ENCODE measurements at places on chromosomes 7 and 10.
A peak's percentile ranks its signal among the peaks of the same experiment; 100 is the strongest.

- no peak for DNase-seq
These were observed 4.8 kb upstream of the MTPAP start for GRCh38 chr10:30353851-30354250.

- DNase-seq = no peak
These were observed 168.3 kb upstream of the NPY start for GRCh38 chr7:24115661-24116060.

- no peak for DNase-seq
These were observed 4.1 kb downstream of the BLNK start for GRCh38 chr10:96267234-96267705.

DNA sequence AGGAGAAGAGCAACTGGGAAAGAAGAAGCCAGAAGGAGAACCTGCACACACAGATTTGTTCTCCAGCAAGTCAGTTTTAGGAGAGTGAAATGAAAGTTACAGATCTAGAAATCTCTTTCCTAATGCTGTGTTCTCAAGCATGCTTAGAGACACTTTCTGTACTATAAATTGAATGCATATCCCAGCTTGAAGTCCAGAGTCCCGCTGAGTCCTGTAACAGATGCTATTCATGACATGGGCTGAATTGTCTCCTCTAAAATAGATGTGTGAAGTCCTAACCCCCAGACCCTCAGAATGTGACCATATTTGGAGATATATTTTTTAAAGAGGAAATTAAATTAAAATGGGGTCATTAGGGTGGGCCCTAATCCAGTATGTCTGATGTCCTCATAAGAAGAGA, 46.9 kb upstream of the GJD4 start:
- DNase-seq = no peak

DNA sequence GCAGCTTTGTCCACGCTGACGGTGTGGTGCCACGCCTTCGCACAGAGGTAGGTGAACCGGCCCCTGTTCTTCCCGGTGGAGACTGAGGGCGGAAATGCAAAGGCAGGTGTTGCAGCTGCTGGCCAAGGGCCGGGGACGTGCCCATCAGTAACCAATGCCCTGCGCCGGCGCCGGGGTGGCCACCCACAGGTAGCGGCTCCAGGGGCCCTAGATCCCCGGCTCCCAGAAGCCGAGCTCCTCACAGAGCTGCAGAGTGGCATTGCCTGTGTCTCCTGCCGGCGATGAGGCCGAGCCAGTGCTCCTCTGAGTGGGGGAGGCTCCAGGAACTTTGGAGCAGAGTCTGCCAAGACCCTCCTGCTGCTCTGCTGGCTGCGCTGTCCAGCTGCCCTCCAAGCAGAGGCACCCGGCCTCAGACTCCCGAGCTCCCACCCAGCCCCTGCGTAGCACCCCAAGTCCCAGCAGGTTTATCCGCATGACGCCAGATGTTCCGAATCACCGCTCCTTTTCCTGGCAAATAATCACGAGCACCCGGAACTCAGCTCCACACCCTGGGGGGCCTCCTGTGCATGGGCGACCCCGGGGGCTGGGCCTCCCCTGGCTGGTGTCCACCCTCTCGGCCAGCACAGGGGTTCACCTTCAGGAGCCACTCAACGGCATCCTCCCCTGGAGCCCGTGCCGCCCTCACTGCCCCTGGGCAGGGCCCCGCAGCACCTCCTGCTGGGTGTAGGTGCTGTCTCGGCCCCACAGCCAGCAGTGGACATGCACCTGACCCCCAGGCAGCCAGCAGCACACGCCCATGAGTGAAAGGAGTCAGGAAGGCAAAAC, 22.1 kb downstream of the CFAP46 start:
- no peak for DNase-seq

DNA sequence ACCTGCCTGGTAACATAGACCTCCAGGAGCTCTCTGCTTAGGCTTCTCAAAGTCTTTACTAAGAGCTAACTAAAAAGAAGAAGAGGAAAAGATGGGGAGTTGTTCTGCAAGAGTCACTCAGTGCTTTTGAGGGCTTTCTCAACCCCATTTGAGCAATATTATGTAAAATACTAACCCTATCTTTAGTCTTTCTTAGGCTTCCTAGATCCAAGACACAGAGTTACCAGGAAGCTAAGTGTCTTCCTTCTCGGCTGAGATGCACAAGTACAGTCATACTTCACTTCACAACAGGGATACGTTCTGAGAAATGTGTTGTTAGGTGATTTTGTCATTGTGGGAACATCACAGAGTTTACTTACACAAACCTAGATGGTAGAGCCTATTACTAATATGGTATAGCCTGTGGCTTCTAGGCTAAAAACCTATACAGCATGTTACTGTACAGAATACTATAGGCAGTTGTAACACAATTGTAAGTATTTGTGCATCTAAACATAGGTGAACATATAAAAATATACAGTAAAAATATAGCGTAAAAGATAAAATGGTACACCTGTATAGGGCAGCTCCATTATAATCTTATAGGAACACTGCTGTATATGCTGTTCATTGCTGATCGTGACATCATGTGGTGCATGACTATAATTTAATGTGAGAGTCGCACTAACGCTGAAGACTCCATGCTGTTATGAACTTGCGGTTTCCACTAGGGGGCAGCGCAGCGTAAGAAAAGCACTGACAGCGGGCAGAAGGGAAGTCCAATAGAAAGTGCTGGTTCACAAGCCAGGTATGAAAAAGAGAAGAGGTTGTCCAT, 16.3 kb downstream of the ANKRD22 start:
- DNase-seq = peak; percentile 77

GRCh38 chr10:103086261-103086660, 106.8 kb downstream of the NT5C2 start:
- DNase-seq = no peak

DNA sequence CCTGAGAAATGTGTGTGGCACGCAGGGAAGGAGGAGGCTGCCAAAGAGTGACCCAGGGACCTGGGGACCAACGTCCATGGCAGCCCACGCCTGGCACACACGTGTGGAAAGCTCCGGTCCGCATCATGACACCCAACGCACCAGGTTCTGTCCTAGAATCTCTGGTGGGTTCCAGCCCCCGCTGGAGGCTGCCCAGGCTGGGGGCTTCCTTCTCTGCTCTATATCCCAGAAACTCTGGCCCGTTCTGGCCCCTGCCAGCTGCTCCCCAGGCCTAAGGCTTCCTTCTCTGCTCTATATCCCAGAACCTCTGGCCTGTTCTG, 261.8 kb downstream of the ELFN1 start:
- DNase-seq = no peak

- DNase-seq = no peak
These were observed 76.6 kb downstream of the TCF7L2 start for GRCh38 chr10:113026679-113027078.

DNA sequence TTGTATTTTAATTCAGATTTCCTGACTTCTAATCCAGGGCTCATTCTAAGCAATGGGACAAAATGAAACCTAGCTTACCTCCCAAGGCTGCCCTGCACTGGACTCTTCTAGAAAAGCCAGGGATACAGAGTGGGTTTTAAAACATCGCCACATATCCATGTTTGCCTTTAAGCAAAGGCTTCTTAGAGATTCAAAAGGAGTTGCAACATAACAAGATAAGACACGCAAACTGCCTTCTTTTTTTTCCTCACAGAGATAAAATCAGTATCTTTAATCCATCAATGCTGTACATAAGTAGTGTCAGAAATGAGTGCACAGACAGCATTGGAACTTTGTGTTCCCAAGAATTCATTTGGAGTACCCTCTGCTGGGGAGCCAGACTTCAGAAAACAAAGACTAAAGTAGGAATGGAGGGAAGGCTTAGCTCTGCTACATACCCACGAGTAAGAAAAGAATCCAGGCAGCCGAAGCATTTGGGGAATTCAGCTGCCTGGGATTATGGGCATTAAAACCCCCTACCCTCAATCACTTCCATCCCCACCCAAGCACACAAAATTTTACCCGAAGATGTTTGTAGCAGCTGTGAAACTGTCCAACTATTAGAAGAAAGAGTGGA, 427.8 kb downstream of the ARL4A start:
- no peak for DNase-seq

DNA sequence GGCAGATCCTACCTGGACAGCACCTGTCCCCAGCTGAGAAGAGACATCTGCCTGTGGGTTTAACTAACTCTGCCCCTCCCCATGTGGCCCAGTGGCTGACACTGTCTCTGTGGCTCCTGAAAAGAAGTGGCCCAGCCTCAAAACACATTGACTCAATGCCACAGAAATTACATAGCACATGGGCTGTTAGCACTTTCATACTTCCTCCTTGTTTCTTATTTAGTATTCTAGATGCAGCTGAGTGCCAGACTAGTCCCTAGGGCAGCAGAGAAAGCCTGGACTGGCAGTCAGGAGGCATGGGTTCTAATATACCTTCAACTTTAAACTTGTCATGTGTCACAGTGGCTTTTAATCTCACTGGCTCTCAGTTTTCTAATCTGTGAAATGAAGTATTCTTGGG, 171.0 kb downstream of the TRIL start:
- DNase-seq = no peak

- DNase-seq = no peak
These were observed 3.7 kb downstream of the GPR26 start for GRCh38 chr10:123669886-123670285.

GRCh38 chr10:96588616-96589419, 2.0 kb upstream of the TM9SF3 start:
- DNase-seq = no peak

DNA sequence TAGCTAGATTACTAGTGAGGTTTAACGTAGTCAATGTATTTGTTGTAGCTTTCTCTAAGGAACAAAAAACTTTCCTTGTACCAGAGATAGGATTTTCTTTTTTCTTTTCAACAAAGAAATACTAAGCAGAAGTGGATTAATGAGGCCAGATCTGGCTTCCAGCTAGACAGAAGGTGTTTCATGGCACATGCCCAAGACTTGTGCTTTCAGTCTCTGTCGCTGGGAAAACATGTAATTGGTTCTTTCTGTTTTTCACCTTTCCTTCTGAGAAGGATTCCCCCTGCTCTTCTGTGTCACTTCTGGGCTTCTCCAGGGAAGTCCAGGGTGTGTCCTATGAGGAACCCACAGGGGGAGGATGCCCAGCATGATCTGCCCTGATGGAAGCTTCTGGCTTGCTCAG, 492.2 kb downstream of the CCSER2 start:
- DNase-seq = no peak

DNA sequence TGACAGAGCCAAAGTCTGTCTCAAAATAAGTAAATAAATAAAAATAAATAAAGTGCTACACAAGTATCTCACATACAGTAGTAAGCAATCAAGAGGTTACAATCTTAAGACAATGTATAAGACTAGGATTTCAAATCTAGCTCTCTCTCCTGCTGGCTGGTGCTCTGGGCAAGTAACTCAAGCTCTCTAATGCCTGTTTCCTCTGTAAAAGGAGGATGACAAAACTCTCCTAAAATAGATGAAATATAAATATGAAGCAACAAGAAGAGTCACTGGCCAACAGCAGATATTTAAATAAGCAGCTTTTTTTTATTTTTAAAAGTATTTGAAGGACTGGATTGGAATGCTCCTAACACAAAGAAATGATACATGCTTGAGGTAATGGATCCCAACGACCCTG, 7.2 kb downstream of the SFMBT2 start:
- no peak for DNase-seq

DNA sequence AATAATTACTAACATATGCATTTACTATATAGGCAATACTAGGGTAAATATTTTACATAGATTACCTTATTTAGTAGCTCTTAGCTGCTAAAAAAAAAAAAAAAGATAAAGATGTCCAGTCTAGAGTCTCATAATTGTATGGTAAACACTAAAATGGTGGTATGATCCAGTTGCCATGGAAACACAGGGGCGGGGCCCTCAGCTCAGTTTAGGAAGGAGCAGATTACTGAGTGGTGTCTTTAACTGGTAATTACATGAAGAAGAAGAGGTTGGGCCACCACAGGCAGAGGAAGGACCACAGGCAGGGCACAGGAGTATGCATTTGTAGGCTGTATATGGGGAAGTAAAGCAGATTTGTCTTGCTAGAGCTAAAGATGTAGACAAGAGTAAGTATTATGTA, 43.7 kb downstream of the ITGB8 start:
- no peak for DNase-seq

DNA sequence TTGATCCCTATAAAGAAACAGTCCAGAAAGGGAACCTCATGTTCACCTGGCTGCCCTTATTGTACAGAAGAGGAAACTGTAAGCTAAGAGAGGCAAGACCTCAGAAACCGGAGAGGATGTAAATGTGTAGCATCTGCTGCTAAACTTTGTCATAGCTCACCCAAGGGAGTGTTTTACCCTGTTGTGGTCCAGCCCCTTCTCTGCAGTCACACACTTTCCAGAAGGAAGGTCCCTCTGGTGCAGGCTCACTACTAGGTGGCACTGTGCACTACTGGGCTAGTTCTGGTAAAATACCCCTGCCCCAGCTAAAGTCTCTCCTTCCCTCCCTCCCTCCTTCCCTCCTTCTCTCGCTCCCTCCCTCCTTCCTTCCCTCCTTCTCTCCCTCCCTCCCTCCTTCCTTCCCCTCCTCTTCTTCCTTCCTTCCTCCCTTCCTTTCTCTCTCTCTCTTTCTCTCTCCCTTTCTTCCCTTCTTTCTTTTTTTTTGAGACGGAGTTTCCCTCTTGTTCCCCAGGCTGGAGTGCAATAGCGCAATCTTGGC, 42.5 kb upstream of the LCOR start:
- DNase-seq = no peak

- no peak for DNase-seq
These were observed 48.4 kb downstream of the GATA3 start for GRCh38 chr10:8102708-8103401.

DNA sequence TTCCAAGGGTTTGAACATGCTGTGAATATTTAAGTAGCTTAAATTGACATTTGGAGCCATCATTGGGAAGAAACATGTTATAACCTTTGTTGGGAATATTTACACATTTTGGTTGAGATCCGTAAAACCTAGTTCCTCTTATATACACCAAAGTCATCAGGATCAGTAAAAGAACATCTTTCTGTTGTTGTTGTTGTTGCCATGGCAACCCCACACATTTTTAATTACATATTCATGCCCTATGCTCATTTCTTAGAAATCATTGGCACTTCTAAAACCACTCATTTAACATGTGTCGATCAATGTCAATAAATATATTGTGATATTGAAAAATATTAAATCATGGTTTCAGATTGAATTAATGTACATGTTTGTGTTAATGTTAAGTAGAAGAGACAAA, 122.6 kb downstream of the POU6F2 start:
- no peak for DNase-seq

GRCh38 chr7:66604198-66604597, 24.5 kb upstream of the KCTD7 start:
- DNase-seq = no peak

DNA sequence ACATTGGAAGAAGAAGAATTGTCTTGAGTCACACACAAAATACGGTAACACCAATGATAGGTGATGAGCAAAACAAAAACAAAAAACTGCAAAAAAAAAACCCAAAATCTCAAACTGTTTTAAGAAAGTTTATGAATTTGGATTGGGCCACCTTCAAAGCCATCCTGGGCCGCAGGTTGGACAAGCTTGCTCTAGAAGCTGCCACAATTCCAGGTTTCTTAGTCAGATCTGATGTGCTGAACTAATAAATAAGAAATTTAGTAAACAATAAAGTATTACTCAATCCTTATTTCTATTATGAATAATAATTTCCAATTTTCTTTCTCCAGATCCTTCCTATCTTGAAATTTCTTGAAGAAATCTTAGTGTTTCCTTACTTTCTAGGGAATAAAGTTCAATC, 10.0 kb downstream of the WASL start:
- no peak for DNase-seq

- no peak for DNase-seq
These were observed 383 bp upstream of the R3HCC1L start for GRCh38 chr10:98134117-98134430.

GRCh38 chr7:767941-768731, 41.1 kb upstream of the PRKAR1B start:
- DNase-seq = peak; percentile 5
